ENCODE measurements at places on chromosomes 3 and 15.

GRCh38 chr3:178325330-178325729, 210.9 kb upstream of the KCNMB2 start:
- peak; percentile 25 for DNase-seq

- no peak for DNase-seq
Measured at GRCh38 chr15:67692573-67692972, 132.7 kb upstream of the SKOR1 start.

DNA sequence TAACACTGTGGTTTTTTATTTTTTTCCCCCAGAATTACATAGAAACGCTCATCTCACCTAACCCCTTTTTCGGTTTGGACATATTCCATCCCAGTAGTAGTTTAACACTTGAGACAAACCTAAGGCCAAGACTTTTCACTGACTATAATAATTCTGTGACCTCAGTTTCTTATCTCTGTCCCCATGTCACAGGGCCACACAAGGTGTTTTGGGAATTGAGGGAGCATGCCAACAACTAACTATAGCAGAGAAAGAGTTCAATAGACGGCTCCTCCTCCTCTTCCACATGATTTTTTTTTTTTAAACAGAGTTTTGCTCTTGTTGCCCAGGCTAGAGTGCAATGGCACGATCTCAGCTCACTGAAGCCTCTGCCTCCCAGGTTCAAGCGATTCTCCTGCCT, 27.4 kb upstream of the GHSR start:
- DNase-seq: no peak

DNA sequence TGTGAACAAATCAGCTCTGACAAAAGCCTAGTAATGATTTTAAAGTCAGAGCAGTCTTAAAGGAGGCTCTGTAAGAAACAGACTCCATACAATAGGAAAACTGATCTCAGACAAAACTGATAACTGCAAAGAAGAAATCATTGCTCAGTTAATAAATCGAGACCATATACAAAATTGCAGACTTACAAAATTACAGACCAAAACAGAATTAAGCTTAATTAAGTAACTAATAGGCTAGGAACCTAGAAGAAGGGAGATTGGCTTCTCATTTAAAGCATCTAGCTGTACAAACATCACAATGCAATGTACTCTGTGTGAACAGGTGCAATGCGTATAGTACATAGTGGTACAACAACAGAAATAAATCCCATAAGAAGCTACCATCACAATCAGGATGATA, 46.3 kb downstream of the ZBTB20 start:
- no peak for DNase-seq

- no peak for DNase-seq
Measured at GRCh38 chr3:129389572-129389937, 38.9 kb downstream of the EFCAB12 start.

- no peak for DNase-seq
Measured at GRCh38 chr15:57607570-57608000, 15.9 kb downstream of the MYZAP start.

GRCh38 chr3:186823386-186823785, 17.1 kb upstream of the RFC4 start:
- DNase-seq: peak; percentile 49

DNA sequence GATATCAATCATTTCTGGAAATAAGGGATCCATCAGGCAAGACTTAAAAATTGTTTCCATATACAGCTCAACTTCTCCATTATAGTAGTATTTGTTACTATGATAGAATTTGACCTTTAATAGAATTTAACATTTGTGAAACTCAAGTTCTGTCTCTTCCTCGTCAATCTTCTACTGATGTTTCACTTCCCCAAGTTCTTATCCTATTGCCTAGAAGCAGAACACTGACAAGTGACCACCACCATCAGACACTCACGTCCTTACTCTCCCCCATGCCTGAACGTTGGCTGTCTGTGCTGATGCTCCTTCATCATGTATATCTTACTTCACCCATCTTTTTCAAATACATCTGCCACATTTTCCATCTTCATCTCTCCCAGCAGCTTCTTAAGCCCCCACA, 26.6 kb upstream of the TAFA4 start:
- no peak for DNase-seq

GRCh38 chr3:66344391-66344811, 123.6 kb downstream of the SLC25A26 start:
- DNase-seq: no peak

GRCh38 chr15:31472636-31473384, 146.2 kb downstream of the KLF13 start:
- DNase-seq: no peak

DNA sequence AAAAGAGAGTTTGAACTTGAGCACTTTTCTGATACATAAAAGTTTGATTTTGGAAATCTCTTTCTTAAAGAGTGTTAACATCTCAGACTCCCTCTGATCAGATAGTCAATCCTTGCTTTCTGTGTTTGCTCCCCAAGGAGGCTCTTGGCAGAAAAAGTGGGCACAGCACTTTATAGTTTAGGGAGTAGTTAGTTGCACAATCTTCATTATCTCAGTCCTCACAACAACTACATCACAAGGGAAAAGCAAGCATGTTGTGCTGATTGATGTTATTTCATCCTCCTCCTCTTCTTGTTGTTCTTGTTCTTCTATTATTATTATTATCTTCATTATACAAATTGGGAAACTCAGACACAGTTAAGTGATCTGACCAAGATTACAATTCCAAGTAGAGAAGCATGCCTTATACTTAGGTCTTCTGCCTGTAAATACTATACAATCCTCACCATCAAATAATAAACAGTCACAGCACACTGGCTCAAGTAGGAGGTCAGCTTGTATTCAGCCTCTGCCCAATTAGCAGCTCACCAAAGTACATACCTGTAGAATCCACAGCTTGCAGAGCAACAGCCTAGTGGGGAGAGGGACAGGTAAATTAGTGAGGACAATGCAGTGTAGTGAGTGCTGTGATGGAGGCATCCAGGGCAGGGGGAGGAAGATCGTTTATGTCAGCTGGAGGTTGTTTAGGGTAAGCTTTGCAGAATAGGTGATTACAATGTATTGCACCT, 304.1 kb upstream of the MME start:
- DNase-seq: no peak

DNA sequence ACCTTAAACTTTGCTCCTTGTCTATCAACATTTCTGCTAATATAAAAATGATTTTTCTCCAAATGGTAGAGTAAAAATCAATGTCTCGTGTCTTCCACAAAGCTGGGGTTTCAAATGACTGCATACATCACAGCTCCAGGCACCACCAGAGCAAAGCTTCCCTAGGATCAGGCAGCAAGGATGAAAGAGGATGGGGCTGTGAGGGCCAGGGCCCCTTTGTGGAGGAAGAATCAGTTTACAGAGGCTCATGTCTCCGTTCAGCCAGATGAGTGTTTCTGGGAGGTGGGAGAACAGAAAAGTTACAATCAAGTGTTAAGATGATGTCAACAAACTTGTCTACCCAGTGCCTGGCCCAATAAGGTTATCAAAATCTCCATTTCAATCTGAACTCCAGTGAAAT, 105.5 kb downstream of the BDH1 start:
- DNase-seq: no peak

- DNase-seq: no peak
Measured at GRCh38 chr3:58749948-58750347, 83.4 kb upstream of the FAM3D start.

- no peak for DNase-seq
Measured at GRCh38 chr3:17882981-17883380, 140.6 kb upstream of the TBC1D5 start.

DNA sequence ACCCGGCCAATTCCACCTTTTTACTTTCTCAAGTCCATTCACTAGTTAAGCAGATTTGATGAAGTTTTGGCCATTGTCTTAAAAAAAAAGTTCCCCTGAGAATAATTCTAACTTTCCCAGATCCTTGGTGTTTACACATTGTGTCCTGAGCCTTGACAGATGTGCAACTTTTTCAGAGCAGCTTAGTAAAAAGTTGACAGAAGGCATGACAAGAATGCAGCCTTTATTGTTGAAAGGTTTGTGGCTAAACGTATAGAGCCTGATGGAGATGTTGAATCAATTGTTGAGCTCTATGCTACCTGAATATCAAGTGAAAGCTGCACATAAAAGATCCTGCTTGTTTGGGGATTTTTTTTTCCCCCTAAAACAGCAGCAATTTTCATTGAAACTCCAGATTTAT, 75.3 kb upstream of the CMTM7 start:
- DNase-seq: no peak

DNA sequence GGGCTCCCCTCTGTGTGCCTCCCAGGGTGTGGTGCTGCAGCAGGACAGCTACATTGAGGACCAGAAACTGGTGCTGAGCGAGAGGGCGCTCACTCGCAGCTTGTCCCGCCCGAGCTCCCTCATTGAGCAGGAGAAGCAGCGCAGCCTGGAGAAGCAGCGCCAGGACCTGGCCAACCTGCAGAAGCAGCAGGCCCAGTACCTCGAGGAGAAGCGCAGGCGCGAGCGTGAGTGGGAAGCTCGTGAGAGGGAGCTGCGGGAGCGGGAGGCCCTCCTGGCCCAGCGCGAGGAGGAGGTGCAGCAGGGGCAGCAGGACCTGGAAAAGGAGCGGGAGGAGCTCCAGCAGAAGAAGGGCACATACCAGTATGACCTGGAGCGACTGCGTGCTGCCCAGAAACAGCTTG, 53.7 kb downstream of the KLHL25 start:
- DNase-seq: no peak

DNA sequence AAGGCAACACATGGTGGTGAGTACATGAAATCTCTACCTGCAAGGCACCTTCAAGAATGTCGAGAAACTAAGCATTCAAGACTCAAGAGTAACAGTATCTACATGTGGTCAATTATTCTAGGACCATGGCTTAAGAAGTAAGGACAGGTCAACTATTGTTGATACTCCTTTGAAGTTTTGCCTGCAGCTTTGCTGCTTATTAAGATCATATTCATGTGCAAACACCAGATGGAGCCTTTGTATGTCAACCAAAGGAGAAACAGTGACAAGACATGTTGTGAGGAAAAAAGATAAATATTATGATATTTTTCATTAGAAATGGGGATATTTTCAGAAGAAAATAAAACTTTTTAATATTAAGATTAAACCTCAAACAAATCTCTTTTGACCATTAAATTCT, 52.3 kb upstream of the FGF7 start:
- peak; percentile 41 for DNase-seq

DNA sequence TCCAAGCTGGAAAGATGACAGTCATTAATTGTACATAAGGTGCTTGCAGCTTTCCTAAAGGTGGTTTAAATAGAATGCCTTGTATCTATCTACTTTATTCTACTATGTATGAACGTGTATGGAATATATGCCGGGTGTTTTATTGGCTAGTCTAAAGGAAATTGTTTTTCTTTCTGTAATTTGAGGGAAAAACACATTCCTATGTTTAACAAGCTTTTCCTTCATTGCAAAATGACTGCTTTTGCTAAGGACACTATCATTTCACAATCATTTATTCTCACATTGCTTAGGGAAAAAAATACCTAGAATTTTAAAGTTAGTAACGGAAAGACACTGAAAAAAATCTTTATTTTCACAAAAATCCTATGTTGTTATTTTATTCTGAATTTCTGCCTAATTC, 141.7 kb downstream of the WDR76 start:
- DNase-seq: no peak

- no peak for DNase-seq
Measured at GRCh38 chr3:186669378-186670084, 3.7 kb downstream of the HRG start.

DNA sequence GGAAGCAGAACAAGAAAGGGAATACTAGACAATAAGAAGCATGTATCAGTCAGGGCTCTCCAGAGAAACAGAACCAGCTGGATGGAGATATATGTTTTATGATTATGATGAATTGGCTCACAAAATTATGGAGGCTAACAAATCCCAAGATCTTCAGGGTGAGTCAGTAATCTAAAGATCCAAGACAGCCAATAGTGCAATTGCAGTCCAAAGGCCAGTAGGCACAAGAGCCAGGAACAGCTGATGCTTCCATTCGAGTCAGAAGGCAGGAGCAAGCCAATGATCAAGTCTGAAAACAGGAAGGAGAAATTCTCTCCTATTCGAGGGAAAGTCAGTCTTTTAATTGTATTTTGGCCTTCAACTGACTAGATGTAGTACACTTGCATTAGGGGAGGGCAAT, 164.9 kb upstream of the ST8SIA2 start:
- DNase-seq: no peak

- no peak for DNase-seq
Measured at GRCh38 chr3:192831111-192831644, 86.5 kb downstream of the MB21D2 start.

- no peak for DNase-seq
Measured at GRCh38 chr15:48175126-48175525, 3.0 kb downstream of the MYEF2 start.

DNA sequence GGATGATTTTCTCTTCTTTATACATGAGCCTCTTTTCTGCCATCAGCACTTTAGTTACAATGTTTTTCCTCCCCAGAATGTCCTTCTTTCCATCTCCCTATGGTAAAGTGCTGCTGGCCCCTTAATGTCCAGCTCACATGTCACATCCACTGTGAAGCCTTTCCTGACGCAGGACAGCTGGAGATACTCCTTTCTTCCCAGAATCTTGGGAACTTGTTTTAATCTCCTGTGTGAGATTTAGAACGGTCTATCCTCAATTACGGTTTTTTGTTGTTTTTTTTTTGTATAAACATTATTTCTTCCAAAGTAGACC, 147.7 kb upstream of the TSC22D2 start:
- DNase-seq: no peak

- no peak for DNase-seq
Measured at GRCh38 chr3:136255672-136256406, 5.7 kb downstream of the PCCB start.

DNA sequence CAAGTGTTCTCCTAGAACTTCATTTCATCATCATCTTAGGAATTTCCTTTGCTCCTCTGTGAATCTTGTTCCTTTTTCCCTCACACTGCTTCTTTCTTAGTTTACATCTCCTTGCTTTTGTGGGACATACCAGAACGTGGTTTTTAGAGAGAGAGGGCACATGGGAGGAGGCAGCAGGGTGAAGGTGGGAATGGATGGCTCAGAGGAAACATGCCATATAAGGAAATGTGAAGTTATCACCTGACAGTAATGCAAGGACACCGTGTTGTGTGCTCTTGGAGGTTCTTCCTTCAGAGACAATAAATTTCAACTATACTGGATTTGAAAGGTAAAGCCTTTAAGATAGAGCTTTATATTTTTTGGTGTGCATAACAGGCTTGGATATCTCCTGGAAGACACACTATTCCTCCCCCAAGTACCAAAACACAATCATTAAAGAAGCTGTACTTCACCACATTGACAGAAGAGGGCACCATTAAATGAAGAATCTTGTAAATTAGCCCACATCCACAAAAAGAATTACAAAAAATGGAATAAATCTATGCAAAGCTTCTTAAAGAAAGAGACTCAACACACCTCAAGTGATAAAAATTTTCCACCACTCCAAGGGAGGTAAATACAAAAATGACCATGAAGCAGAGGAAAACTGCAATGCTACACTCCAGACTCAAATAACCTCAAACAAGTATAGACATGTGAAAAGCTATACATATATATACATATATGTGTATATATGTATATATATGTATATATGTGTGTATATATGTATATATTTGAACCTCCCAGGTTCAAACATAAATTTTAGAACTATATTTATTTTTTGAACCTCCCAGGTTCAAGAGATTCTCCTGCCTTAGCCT, 26.1 kb downstream of the RPL39L start:
- peak; percentile 58 for DNase-seq

GRCh38 chr3:115819785-115820384, 196.6 kb downstream of the GAP43 start:
- DNase-seq: peak; percentile 85
